Stimulated activated CD4-positive, alpha-beta T cell treated with anti-CD3 and anti-CD28 coated beads, TNF-alpha, amount 100 ng/mL, for 48 hours (primary cell): ENCODE measurements at places on chromosomes 11 and 22.
A peak's percentile ranks its signal among the peaks of the same experiment; 100 is the strongest.

- no peak for DNase-seq
Observed at GRCh38 chr11:114892381-114893197, 214.3 kb downstream of the NXPE2 start.

GRCh38 chr22:49426618-49427266, 400.9 kb downstream of the BRD1 start:
- no peak for DNase-seq

DNA sequence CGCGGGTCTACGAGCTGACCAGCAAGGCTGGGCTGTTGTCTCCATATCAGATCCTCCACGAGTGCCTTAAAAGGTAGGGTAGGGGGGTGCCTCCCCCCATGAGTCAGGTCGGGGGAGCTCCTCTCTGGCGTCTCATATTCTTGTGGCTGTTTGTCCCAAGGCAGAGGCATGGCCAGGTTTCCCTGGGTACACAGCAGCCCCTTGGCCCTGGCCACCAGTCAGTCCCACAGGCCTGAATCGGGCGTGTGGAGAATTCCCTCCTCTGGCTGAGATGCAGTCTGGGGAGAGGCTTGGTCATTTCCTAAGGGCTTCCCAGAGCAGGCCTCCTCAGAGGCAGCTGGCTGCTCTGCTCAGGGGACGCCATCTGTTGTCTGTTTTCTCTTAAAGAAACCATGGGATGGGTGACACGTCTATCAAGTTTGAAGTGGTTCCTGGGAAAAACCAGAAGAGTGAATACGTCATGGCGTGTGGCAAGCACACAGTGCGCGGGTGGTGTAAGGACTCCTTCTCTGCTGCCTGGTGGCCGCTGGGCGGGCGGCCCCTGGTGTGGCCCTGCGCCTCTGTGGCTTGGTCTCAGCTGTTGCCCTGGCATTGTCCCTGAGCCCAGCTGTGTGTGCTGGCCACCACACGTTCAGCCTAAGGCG, 9.6 kb upstream of the RANBP1 start:
- no peak for DNase-seq

DNA sequence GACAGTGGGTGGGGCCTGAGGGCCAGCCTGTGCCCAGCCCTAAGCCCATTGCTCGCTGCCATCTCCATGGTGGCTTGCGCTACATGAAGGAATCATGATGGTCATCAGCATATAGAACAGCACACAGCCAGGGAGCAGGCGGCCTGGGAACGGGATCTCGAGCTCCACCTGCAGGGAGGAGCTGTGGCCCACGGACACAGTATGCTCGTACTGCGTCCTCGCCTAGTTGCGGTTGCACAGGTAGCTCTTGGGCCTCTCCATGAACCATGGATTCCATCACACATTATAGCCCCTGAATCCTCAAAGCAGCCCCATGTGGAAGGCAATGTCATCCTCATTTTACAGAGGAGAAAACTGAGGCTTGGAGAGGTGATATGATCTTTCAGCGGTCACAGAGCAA, 15.1 kb downstream of the SEC14L4 start:
- DNase-seq: no peak

- no peak for DNase-seq
Observed at GRCh38 chr22:35380013-35380412, 883 bp upstream of the HMOX1 start.

DNA sequence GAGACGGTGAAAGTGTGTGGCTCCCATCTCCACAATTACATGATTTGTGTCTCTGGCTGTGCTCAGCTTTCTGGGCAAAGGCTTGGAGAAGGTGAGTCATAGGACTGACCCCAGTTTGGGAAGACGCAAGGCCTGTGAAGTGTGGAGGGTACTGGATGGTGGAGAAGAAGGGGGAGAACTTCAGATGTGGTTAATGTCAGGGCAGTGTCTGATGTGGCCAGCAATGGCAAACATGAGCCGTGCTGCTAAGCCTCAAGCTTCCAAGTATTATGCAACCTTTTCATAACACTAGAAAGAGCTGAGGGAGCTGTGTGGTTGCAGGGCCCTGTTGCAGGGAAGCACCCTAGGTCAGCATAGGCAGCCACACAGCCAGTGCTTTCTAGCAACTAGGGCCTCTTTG, 110.9 kb downstream of the NTM start:
- DNase-seq: no peak

DNA sequence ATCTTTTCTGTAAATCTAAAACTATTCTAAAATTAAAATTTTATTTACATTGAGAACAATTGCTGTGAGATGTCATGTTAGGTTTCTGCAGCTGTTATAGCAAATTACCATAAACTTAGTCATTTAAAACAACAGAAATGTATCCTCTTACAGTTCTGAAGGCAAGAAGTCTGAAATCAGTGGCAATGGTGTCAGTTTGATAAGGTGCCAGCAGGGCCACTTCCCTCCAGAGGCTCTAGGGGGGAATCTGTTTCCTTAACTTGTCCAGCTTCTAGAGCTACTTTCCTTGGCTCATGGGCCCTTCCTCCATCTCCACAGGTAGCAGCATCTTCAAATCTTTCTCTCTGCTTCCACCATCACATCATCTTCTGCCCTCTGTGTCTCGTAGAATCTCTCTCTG, 23.0 kb downstream of the MOGAT2 start:
- no peak for DNase-seq

DNA sequence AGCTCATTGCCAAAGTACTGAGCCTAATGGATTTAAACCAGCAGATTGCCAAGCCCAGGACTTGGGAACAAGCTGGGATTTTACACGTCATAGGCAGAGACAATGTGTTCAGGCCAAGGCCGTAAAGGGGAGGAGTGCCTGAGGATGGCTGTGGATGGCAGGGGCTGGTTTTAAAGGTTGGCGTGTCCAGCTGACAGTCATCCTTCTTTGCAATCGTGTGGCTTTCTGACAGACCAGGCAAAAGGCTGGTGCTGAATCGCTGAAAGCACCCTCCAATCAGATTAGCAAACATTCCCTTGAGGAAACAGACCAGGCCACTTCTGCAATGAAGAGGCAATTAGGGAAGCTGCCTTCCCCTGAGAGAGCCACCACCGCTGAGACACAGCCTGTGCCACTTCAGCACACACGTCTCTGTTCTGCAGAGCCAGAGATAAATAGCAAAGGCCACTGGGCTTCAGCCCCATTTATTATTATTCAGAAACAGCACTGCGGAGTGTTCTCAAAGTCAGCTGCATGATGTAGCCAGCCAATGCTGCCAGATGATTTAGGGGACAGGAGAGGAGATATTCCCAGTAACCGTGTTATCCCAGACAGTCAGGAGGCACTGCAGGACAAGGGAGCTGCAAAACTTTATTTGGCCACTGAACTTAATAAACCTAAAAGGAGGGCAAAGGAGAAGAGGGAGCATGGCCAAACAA, 54.2 kb upstream of the CSNK2A3 start:
- no peak for DNase-seq

DNA sequence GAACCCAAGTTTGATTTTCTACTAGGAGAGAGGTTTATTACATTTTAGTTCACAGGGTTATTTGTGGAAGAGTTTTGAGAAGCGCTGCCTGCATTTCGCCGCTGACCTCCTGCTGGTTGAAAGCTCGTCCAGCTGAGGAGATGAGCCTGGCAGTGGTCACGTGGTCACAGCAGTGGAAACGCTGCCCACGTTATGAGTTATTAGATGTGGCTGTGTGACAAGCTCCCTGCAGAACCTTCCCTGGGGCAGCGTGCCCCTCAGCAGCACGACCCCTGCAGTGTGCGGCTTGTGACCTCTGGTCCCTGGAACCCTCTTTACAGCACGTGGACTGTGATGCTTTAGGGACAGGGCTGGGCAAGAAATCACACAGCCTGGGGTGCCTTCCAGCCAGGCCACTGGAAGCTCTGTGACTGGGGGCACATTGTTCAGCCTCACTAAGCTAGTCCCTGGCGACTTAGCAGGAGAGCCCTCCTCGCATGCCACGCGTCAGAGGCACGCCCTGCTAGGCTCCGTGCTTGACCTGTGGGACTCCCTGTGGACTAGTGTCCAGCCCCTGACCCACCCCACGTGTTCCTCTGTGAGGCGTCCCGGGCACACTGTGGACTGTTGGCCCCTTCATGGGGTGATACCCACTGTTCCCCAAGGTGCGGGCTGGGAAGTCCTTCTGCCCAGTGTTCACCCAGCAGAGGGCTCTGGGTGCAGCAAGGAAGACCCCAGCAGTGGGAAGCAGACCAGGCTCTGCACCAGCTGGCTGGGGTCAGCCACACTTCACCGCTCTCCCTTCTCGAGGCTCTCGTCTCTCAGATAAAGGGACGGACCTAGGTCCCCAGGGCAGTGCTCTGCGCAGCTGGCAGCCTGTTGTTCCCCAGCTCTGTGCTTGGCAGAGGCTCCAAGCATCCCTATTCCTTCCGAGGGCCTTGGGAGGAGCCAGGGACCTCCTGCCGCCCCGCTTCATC, 349.5 kb downstream of the TBC1D22A start:
- DNase-seq: no peak

- no peak for DNase-seq
Observed at GRCh38 chr11:16784097-16784496, 45.6 kb downstream of the C11orf58 start.

- no peak for DNase-seq
Observed at GRCh38 chr22:46824980-46825544, 62.6 kb downstream of the TBC1D22A start.

DNA sequence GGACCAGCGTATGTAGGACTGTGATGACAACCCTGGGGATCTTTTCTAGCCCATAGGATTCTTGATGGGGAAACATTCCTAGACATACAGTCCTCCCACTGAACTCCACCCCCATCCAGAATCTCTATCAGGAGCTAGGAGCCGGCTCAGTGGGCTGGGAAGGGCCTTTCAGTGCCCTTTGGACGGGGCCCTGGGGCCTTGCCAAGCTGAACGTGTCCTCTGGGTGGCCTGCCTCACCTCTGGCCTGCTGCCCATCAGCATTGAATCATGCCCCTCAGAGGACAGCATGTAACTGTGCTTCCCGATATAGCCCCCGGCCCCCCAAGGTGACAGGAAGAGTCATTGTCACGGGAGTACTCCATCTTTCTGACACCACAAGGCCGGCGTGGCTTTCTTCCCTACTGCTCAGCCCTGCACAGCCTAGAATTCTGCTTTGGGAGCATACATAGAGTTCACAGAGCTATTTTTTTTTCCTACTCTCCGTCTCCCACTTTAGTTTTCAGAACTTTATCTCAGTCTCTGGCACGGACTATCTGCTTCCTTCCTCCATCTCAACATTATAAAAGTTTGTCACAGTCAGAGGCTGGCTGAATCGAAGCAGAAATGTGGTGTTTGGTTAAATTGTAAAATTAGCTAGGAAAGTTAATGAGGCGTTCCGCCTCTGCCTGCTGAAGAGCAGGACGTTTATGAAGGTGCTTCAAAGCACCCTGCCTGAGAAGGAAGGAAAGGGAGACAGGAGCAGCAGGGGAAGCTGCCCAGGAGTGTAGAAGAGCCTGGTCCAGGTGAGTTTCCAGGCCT, 111.9 kb downstream of the ZBTB16 start:
- no peak for DNase-seq

GRCh38 chr22:49825944-49826602, 1.6 kb downstream of the BRD1 start:
- DNase-seq: peak; percentile 58

- no peak for DNase-seq
Observed at GRCh38 chr22:42171946-42172719, 41.5 kb upstream of the CYP2D6 start.

DNA sequence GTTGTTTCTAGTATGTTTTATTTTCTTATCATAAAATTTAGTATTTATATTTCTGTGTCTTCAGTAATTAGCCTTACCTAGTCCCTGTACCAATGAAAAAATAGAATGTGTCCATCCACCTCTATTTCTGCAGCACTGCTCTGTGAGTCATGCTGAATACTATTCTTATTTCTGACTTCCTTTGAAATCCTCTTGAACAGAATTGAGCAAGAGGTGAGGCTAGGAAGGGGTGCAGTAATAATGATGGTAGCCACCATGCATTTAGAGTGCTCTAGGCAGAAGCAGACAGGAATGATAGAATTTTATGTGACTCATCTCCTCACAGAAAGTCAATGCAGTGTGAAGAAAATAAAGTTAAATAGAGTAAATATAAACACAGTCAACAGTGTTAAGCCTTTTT, 60.0 kb downstream of the OR10A6 start:
- no peak for DNase-seq

DNA sequence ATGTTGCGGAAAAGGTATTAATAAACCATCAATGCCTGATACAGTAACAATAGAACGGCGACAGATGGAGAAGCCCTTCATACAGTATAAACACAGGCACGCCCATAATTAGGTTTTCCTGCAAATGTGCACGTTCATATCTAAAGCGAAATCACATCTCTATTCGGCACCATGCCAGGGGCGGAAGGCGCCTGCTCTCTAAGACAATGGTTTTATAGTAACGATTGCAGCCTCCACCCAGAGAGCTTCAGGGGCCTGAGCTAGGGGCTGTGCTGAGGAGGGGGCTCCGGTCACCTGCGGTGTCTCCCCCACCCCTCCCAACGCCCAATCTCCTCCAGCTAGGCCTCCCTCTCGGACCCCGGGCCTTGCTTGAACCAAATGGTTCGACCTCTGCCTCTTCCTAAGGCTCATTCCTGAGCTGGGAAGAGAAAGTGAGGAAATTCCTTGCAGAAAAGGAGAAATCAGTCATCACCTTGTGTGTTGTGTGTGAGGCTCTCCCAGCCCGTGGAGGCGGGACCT, 9.6 kb downstream of the KRTAP5-5 start:
- DNase-seq: no peak

GRCh38 chr22:23158516-23159290, 13.4 kb downstream of the RAB36 start:
- DNase-seq: no peak

DNA sequence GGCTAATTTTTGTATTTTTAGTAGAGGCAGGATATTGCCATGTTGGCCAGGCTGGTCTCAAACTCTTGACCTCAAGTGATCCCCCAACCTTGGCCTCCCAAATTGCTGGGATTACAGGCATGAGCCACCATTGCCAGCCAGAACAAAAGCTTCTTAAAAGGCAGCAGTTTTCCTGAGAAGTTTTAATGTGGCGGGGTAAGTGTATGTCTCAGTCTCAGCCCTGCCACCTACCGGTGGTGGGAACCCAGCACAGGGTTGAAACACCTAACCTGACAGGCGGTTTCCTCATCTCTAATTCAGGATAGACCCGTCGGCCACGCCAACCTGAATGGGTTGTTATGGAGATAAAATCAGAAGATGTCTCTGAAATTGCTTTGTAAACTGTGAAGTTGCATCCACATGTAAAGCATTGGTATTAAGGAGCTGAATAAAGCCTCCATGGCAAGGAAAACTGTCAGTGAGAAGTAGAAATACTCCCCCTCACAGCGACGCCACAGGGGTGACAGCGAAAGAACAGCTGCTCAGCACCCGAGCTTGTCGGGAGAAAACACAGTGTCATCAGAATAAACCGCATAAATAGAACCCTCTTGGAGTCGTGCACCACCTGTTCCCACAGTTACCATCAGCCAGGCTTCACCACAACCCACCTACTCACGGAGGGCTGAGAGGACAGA, 165.9 kb upstream of the NCAM1 start:
- DNase-seq: no peak

- no peak for DNase-seq
Observed at GRCh38 chr22:25651332-25652085, 87.0 kb downstream of the GRK3 start.
